LNCaP clone FGC (cell line): ENCODE measurements at places on chromosomes 13 and 19.

- no peak for DNase-seq
These were observed 8.3 kb upstream of the CRX start for GRCh38 chr19:47813304-47813994.

GRCh38 chr13:42394361-42394708 is 122.4 kb downstream of the AKAP11 start:
- DNase-seq = no peak

- DNase-seq = no peak
These were observed 553.5 kb downstream of the MYO16 start for GRCh38 chr13:109182777-109183465.

DNA sequence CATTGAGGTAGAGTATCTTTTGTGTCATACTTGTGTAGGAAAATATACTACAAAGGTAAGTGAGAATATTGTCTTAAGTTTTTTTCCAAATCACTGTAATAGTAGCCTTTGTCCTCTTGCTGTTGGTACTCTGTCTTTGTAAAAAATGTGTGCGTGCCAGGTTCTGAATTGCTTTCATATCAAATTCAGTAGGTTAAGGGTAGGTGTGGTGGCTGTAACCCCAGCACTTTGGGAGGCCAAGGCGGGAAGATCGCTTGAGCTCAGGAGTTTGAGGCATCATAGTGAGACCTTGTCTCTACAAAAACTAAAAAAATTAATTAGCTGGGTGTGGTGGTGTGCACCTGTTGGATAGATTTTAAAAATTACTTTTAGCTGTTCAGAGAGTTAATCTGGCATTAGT is 46.6 kb downstream of the GARRE1 start:
- DNase-seq = no peak

- no peak for DNase-seq
These were observed 158.9 kb downstream of the EFNB2 start for GRCh38 chr13:106376401-106377112.

DNA sequence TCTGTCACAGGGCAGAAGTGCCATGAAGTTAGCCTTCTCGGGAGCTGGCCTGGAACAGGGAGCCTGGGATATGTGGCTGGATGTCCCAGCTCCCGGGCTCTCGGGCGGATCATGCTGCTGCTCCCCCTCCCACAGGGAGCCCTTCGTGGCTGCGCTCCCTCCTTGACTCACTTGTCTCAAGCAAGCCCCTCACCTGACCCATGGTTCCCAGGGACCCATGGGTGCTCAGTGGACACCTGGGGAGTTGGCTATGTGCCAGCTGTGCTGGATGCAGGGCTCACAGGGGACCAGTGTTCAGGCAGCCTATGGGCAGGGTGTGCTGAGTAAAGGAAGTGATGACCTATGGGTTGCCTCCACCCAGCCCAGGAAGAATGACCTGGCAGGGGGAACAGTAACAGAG is 213.1 kb upstream of the SGCG start:
- DNase-seq = no peak

DNA sequence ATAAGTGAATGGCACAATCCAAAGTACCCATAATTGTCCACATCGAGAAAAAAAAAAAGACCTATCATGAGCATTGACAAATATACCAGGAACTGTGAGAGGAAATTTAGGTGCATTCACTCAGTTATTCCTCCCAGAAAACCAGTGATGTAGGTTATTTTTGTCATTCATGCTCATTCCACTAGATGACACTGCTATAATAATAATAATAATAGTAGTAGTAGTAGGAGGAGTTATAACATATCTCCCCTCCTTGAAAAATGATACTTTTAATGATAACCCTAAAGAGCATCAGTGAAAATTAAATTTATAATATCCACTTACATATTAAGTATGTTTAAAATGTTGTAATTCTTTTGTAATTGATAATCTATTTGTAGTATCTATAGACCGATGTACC is 463.9 kb upstream of the MIR17HG start:
- no peak for DNase-seq

- no peak for DNase-seq
These were observed at the start of gene IPO5 for GRCh38 chr13:97953376-97953970. Gene IPO5, plus strand, starts transcription at chr13:97953675. Its CDS starts 23,022 bp downstream, at chr13:97976697.

- DNase-seq = no peak
These were observed 56.1 kb downstream of the PSPC1 start for GRCh38 chr13:19726611-19727010.

DNA sequence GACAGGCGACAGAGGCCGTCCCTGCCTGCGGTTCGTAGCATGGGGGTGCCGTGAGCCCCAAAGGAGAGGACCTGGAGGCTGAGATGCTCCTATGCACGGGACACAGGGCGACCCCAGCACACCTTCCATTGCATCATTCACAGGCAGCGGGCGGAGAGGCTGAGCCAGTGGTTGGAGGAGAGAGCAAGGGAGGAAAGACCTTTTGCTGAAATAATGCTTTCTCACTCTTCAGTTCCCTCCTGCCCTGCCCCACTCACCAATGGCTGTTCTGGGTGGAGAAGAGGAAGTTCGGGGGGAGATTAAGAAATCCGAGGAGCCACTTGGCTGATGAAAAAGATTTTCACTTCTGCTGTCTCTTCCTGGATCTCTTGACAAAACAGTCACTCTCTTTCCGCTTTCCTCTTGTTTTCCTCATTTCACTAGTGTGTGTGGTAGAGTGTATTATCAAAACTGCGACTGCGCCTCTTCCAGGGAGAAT is at the start of gene NLRP12:
NLRP12 (minus strand) TSS at position 181 of the 478 bp plus-strand sequence; CDS start at position 41, 140 bp downstream.
- no peak for DNase-seq

DNA sequence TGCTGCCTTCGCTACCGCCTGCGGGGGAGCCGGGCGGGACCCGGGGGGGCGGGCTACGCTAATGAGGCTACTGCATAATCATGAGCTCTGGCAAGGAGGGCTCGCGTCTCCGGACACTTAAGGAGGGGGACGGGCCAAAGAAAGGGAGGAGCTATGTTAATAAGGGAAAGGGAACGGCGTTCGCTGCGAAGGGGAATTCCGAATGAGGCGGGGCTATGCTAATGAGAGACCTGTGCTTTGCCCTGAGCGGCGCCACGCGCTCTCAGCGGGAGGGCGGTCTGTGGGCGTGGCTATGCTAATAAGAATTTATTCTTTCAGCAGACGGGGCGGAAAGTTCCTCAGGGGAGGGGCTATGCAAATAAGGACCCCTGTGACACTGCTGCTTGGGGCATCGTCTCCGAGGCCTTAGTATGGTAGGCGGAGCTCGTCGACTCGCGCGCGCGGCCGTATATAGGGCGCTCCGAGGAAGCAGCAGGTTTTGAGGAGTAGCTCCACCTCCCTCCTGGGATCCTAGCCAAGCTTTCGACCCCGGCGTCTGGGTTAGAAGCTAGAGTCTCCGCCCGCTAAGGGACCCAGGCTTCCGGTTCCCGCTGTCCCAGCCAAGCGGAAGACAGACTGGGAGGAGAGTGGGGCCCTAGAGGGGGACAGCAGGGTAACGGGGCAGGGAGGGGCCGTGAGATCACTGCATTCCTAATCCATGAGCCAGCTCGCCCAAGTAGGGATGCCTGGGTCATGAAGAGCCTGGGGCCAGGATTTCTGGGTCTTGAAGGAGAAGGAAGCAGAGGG is at the start of gene RRAS:
RRAS (minus strand) TSS at position 31 of the 786 bp plus-strand sequence. CDS start 45 bp downstream, outside the sequence.
- DNase-seq = peak; percentile 99

GRCh38 chr19:48424694-48425219 is 21.0 kb upstream of the GRWD1 start:
- no peak for DNase-seq

GRCh38 chr13:76884186-76884906 is 1.9 kb downstream of the KCTD12 start:
- no peak for DNase-seq
